Dermis microvascular lymphatic vessel endothelial cell (primary cell): ENCODE measurements at places on chromosomes 11 and 22.

GRCh38 chr11:134749040-134749839 is 337.2 kb upstream of the B3GAT1 start:
- DNase-seq, result no peak

- DNase-seq, result no peak
Measured at GRCh38 chr11:125072218-125072960, 9.3 kb downstream of the SLC37A2 start.

DNA sequence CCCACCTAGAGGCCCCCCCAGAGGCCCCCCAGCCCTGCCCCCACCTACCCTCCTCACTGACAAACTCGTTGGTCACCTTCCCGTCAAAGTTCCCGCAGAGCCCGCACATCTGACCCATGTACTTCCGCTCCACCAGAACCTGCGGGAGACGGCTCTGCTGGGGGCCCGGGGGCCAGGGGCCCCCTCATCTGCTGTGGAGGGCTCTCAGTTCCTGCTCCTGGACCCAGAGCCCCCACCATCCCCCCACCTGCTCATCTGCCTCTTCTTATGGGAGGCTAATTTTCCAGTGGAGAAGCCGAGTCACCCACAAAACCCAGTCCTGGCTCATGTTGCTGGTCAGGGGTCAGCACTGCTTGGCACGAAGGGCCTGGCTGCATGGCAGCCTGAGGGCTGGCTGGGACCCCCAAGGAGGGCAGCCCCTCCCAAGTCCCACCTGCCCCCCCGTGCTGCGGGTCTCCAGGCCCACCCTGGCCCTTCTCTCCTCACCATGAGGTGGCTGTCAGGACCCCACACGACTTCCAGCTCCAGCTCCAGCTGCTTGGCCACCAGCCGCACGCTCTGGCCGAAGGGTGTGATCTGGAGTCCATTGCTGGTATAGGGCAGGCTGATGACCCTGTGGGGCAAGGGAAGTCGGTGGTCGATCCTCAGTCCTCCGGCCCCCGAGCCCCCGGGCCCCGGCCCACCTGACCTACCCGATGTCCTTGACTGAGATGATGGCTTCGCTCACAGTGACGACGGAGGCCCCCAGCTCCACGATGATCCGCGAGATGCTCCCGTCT is 5.2 kb downstream of the MUC6 start:
- no peak for DNase-seq

DNA sequence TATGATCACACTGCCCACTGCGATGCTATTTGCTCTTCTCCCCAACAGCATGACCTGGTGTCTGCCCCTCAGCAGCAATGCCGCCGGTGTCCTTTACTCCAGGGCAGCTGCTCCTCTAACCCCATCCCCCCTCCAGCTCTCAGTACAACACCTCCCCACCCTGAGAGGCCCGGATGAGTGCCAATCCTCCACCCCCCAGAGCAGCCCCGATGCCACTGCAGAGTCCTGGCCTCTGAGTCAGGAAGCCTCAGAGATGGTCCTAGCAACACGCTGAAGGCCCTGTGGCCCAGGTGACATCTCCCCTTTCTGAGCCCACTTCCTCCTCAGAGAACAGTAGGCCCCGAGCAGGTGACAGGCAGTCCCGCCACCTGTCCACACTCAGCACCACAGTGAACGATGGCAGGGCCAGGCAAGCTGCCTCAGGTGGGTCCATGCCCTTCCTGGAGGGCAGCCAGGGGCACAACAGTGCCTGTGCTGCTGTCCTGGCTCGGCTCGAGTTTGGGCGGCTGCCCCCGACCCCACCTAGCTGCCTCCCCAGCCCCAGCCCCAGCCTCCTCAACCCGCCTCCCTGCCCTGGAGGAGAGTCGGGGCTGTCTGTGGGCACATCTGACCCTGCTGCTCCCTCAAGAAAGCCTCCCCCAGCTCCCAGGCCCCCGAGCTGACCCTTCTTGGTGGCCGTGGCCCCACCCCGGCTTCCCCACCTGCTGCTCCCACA is 3.9 kb upstream of the NDUFS8 start:
- DNase-seq, result no peak

DNA sequence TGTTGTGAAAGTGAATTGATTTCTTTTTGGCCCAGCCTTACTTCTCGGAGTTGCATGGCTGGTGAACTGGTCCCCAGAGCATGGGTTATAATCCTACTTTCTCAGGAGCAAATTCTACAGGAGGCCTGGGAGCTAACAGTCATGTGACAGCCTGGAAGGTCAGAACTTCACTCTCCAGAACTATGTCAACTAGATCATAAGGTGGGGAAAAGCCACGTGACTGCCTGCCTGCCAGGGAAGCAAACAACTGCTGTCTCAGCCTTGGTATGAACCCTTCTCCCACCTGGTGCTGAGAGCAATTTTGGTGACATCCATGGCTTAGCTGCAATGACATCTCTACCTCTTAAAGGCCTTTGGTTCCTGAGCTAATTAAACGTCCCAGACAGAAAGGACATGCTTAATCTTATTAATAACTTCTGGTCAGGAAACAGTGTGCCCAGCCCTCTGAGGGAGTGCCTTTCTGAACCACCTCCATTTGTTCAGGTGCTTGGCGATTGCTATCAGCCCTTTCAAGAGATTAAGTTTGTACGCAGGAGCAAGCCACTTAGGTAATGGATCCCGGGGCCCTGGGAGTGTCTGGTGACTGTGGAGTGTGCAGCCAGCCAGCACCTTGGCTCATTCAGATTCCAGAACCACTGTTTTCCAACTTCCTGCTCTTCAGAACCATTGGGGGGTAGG is 1.4 kb upstream of the CREB3L1 start:
- no peak for DNase-seq

DNA sequence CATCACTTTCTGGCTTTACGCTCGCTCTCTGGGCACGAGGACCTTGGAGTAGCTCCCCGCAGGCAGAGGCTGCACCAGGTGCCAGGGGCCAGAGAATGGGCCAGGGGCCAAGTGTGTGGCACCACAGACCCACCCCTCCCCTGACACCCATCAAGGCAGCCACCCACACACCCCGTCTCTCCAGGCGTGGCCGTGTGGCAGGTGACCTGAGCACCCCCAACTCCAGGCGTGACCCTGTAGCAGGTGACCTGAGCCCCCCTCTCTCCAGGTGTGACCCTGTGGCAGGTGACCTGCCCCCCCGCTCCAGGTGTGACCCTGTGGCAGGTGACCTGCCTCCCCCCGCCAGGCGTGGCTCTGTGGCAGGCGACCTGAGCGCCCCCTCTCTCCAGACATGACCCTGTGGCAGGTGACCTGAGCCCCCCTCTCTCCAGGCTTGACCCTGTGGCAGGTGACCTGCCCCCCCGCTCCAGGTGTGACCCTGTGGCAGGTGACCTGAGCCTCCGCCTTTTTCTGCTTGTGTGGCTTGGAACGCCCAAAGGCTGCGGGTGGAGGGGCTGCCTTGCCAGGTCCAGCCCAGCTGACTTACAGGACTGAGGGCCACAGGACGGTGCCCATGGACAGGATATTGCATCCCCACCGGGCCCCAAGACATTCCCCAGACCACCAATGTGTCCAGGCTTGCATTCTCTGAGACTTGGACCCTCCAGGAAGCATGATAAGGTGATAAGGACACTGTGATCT is 667.2 kb downstream of the BRD1 start:
- DNase-seq, result no peak

- no peak for DNase-seq
Measured at GRCh38 chr22:23718371-23719165, 27.8 kb downstream of the RGL4 start.

DNA sequence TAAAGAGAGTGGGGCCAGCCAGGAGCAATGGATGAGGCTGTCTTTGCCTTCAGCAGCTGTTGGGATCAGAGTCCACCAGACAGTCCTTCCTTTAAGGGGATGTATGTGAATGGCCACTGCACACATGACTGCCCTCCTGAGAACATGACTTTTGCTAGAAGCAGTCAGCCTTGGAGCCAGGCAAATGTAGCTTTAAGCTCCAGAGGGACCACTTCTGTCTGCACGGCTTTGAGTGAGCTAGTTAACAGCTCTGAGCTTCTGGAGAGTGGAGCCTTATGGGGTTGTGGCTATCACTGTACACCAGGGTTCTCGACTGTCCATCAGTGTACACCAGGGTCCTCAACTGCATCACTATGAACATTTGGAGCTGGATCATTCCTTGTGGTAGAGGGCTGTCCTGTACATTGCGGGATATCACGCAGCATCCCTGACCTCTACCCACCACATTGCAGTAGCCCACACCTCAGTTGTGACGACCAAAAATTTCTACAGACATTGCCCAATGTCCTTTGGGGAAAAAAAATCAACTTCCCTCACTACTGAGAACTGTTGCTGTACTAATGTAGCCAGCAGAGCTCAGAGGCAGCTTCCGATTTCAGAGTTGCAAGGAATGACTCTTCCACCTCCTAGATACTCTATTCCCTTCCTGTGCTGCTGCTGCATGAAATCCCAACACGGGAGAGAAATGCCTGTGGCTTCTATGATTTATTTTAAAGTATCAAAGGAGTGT is 169.4 kb downstream of the MYO18B start:
- DNase-seq, result no peak

DNA sequence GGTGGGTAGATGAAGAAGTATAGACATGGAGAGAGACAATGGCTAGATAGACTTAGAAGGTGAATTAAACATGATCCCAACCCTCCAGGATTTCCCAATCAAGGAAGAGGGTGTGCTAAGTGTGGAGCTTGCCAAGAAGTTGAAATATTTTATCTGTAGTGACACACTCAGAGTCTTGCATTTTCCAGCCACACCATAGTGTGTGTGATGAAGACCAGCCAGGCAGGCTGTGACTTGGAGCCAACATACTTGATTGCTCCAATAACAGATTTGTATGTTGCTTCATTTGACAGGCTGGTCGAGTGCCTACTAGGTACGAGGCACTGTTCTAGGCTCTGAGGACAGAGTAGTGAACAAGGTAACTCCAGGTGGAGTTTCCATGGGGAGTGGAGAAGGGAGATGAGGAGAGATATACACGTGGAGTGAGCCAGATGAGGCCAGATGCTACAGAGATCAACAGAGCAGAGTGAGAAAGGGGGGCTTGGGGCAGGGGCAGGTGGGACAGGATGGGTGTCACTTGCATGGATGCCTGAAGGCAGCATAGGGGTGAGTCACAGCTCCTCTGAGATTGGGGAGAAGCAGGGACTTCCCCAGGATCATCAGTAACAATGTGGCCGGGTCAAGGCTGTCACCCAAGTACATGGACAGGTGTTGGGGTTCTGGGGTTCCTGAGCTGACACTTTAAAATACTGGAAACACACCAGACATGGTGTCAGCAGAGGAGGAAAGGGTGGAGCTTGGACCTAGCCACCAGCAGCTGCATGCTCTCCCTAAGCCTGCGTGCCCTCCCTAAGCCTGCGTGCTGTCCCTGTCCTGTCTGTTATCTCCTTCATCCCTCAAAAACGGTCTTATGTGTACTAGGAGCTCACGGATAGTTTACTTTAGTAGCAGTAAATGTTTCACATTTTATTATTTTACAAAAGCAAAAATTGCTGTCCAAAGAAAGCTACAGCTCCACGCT is 23.6 kb downstream of the PDGFB start:
- DNase-seq, result no peak

DNA sequence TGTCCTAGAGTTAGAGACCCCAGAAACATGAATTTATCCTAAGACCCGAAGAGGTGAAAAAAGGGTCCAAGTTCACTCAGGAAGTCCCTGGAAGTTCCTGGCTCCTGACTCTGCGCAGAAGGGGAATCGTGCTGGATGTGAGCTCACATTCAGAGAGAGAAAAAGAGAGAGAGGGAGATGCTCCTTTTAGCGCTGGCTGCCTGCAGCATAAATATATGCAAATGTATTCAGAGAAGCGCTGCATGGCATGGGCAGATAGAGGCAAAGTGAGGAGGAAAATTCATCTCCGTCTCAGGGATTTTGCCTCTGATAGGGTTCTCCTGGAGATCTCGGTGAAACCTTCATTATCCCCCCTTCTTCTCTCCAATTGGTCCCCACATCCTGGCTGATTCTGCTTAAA is 517.2 kb downstream of the MN1 start:
- DNase-seq, result no peak

DNA sequence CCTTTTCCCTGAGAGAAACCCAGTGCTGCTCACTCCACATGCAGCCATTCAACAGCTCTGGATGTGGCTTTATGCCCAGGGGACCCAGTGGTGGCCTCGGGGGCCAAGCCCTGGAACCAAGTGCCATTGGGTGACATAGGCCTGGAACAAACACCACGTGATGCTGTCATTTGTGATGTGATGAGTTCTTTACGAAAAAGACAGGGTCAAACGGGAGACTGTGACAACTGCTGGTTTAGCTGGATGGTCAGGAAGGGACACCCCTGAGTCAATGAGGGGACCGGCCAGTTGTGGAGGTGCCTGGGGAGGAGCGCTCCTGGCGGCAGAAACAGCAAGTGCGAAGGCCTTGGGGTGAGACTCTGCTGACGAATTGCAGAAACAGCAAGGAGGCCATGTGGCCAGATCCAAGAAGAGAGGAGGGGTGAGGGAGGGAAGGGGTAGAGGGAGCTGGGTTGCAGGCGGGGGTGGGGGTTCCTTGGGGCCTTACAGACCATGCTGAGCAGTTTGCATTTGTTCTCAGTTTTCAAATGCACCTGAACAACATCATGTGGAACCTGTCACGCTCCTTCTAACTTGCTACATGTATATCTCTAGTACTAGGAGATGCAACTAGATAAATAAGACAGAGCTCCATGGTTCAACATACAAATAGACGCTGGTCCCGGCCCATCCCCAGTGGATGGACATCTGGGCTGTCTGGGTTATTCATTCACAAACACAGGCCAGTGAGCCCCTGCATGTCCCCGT is 56.1 kb downstream of the IGLL5 start:
- no peak for DNase-seq

DNA sequence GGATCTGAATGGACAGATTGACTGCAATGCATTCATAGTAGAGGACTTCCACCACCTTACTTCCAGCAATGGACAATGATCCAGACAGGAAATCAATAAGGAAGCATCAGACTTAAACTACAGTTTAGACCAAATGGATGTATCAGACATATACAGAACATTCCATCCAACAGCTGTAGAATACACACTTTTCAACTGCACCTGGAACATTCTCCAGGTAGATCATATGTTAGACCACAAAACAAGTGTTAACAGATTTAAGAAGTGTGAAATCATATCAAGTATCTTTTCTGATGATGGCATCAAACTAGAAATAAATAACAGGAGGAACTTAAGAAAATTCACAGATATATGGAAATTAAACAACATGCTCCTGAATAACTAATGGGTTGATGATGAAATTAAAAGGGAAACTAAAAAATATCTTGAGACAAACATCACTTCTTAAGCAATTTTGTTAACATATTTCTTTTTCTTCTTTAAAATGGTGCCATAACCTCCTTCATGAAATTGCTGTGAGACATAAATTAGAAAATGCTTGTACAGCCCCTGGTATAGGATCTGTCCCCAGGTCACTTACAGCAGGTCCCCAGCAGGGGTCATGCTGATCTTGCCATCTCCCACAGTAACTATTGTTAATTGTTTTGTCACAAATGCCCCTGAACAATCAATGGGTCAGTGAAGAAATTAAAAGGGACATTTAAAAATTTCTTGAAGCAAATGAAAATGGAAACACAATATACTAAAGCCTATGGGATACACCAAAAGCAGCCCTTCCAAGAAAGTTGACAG is 100.0 kb upstream of the OR4B1 start:
- peak; percentile 6 for DNase-seq

DNA sequence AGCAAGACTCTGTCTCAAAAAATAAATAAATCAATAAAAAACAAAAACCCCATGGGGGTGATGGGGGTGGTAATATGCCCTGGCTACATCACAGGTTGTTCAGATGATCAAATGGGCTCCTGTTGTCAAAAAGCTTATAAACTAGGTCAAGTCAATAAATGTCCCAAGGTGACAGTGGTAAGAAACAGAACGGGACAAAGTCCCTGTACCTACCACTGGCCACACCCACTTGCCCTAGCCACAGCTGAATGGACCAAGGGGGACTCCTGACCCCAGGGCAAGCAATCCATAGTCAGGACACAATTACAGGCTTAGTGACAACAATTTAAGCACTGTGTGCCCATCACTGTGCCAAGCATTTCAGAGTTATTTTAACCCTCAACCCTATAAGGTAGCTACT is 6.0 kb downstream of the NAGA start:
- DNase-seq, result no peak
